SK-N-DZ (cell line): ENCODE measurements at places on chromosomes 5 and 9.

GRCh38 chr5:370311-370958 lies 48.9 kb downstream of the AHRR start:
- DNase-seq, result no peak

DNA sequence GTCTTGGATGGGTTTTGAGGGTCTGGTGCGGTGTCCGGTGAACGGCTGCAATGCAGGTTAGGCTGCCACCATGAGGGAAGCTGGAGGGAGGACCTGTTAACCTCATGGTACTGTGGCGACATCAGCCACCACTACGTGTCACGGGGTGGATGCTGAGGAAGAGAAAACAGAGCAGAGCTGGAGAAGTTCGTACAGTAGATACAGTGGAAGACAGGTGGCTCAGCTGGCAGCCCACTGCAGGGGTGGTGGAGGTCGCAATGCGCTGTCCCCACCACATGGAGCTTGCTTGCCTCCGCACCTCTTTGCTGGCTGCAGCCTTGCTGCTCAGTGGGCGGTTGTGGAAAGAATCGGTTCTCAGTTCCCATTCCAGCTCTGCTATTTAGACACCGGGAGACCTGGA lies 2.8 kb downstream of the DCANP1 start:
- DNase-seq, result no peak

DNA sequence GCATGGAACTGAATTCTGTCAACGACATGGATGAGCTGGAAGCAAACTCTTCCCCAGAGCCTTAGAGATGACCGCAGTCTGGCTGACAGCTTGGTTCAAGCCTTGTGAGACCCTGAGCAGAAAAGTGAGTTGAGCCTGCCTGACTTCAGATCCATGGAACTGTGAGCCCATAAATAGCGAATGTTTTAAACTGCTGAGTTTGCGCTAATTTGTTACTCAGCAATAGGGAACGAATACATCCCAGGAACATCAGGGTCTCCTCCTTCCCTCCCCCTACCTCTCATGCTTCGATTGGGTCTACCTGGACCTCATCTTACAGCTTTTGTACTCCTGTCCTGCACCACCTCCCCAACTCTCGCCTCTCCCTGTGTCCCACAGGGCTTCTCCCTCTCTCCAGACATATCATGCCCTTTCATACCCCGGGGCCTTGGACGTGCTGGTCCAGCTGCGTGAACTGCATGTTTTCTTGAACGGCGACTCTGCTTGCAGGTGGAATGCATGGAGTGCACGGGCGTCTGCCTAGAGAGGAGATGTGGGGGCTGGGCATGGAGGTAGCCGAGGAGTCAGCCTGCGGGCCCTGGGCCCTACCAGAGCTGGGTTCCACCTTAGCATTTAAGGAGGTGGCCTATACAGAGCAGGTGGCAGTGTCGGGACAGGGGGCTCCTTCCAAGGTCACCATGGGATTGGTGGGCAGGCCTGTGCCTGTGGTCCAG lies 7.9 kb downstream of the GADD45G start:
- DNase-seq, result no peak

DNA sequence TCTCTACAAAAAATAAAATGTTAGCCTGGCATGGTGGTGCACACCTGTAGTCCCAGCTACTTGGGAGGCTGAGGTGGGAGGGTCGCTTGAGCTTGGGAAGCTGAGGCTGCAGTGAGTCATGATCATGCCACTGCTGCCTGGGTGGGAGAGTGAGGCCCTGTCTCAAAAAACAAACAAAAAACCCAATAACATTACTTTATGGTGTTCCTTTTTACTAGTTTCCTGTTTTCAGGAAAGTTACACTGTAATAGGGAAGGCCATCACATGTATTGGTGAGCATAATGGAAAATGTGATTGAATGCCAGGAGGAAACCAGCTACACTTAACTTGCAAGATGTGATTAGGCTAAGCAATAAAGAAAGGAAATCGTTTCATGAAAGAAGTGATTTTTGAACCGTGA lies 42.7 kb downstream of the SV2C start:
- DNase-seq, result no peak

GRCh38 chr9:15213249-15213648 lies 93.8 kb downstream of the TTC39B start:
- DNase-seq, result no peak

GRCh38 chr9:33818167-33818846 lies 1.3 kb downstream of the UBE2R2 start:
- DNase-seq, result no peak

DNA sequence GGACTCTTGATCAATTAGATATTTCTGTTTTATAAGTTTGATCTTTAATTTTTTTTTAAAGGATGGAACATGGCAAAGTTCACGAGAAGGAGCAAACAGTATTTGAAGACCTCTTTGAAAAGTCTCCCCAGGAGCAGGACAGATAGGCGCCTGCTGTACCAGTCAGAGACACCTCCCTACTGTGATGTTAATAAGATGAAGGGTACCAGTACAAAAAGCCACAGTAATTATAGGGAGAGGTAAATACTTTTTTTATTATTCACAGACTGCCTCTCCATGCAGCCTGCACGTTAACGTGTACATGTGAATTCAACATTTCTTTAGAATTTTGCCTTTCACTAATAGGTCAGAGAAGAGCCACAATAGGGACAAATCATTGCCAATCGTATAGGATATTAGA lies 146.5 kb upstream of the CDH6 start:
- no peak for DNase-seq

- DNase-seq, result no peak
These were observed 17.3 kb downstream of the ADGRD2 start for GRCh38 chr9:124467410-124468060.

- no peak for DNase-seq
These were observed 159.8 kb downstream of the ZSWIM6 start for GRCh38 chr5:61491861-61492260.

- no peak for DNase-seq
These were observed 219.0 kb upstream of the EDIL3 start for GRCh38 chr5:84603568-84604185.

DNA sequence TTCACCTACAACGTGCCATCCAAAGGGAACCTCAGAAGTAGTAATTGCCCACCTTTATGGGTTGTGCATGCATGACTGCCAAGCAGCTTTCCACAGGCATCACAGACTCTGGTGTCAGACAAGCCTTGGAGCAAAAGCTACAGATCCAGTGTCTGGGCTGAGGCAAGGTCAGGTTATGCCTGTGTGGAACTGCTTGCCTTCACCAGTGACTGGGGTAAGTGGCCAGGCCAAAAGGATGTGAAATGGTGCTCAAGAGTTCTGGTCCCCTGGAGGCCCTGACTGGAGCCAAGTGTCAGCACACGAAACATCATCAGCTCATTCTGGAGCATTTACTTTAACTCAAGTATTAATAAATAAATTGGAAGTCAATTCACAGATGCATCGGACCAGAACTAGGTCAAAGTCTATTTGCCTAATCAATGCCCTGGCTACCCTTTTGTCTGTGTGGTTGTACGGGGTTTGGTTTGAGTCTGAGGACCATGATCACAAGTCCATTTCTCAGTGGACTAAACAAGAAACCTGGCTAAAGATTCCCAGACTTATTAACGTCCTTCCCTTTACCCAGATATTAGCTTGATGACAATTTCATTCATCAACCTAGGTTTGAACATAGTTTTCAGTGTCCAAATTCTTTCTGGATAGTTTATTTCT lies 41.5 kb upstream of the ZBED3 start:
- DNase-seq, result no peak

GRCh38 chr5:73989956-73990355 lies 364.0 kb downstream of the ARHGEF28 start:
- no peak for DNase-seq

- no peak for DNase-seq
These were observed 105.1 kb downstream of the MED10 start for GRCh38 chr5:6273090-6273735.

- DNase-seq, result no peak
These were observed 14.9 kb upstream of the SLC22A5 start for GRCh38 chr5:132354381-132355139.

DNA sequence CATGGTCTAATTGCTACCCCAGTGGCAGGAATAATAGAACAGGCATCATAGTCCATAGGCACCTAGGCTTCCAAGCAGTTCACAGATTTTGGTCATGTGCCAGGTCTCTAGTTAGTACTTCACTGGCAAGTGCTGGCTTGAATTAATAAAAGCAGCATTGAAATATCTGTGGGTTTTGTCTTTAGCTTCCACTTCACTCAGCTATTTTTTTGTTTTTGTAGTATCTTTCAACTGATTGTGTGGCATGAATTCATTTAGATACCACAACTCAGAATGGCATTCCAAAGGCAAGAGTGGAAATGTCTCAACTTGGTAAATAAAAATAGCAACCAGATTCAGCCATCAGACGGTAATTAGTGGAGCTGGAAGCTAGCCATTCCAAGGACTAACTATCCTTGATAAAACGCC lies 27.9 kb upstream of the ITGA2 start:
- DNase-seq, result no peak

- no peak for DNase-seq
These were observed 40.1 kb downstream of the DCAF10 start for GRCh38 chr9:37840560-37841194.

DNA sequence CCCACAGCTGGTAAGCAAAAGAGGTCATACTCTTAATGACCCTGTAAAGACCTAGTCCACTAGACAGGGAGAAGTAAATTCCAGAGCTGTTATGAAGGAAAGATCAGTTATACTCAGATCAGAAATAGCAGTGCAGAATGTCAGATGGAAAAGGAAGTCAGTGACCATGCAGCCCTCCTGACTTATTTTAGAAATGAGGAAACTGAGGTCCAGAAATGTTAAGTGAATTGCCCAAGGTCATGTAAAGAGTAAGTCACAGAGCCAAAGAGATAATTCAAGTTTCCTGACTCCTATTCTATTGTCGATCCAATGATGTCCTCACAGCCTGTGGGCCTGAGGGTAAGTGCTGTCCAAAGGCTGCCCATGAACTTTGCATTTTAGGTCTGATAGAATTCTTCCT lies 214.9 kb upstream of the IL12B start:
- no peak for DNase-seq

DNA sequence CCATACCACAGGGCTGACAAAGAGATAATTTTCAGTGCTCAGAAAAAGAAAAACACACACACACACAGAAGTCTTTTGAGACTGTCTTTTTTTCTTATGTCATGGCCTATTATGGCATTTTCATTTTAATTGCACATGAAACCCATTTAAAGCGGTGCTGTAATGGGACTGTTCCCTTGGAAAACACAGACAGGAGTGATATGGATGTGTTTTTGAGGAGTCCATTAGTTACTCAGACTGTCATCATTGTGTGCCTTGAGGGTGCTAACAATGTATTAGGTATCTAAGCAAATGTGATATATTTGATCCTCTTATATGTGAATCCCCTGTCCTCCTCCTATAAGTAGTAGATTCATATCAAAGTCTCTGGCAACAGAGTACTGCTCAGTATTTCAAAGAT lies 642.0 kb upstream of the WWC1 start:
- no peak for DNase-seq

GRCh38 chr5:175692996-175693710 lies 35.3 kb downstream of the HRH2 start:
- no peak for DNase-seq

GRCh38 chr5:393846-394275 lies 49.1 kb upstream of the EXOC3 start:
- no peak for DNase-seq

DNA sequence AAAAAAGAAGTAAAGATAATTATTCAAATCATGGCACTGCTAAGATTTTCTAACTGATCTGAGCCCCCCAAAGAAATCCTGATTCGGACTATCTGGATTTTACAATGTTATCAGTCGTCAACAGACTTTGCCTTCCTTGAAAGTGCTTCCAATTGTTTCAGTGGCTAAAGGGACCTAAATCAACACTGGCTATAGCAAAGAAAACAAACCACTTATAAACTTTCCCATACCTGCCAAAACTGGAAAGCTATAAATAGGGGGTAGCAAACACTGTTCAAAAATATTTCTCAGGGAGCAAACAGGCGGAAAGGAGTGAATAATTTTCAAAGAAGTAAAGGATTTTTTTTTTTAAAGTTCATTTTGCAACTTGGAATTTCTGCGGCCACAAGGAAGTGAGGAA lies 105.6 kb upstream of the LIFR start:
- no peak for DNase-seq

DNA sequence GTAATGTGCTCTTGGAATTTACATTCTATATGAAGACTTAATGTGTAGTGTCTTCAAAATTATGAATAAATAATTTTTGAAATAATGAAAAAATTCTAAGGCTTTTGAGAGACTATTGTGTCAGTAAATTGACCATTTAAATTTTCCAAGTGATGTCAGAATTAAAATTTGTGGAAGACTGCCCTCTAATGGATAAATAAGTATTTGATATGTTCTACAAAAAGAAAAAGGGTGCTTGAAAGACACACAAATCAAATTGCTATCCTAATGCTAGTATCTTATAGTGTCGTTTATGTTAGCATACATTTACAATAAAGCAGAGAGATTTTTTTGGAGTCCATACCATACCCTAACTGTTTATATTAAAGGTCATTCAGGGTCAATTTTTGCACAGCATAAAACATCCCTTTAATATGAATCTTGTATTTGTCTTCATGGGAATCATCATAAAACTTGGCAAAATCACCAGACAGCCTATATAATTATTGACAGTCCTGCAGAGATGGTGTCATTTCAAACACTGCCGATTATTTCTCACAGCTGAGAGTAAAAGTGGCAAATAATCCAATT lies 120.8 kb upstream of the SLC27A6 start:
- no peak for DNase-seq

DNA sequence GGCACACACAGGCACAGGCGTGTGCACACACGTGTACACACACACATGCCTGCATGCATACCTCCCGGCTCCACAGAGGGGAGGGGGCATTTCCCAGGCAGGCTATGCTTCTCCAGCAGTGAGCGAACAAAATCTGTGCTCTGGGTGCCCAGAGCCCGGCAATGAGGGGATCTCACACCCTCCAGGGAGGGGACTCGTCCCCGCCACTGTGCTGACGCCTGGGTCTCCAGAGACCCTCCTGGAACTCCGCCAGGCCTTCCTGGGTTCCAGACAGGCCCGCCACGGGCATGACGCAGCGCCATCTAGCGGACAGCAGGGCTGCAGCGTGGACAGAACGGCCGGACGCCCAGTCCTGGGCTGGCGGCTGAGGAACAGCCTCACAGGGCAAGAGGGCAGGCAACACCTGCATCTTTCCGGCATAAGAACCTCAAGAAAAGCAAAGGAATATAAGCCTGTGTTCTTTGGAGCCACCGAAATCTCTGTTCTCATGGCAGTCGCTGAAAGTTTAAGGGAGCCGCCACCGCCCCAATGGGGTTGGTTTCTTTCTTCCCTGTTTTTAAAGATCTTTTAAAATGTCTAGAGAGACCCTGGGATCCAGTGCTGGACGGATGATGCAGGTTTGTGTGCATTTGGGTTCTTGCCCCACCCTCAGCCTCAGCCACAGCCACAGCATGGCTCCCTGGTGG lies 135.6 kb upstream of the PPP1R26 start:
- DNase-seq, result peak; percentile 60

- no peak for DNase-seq
These were observed 24.1 kb downstream of the TENT4A start for GRCh38 chr5:6737043-6737941.

DNA sequence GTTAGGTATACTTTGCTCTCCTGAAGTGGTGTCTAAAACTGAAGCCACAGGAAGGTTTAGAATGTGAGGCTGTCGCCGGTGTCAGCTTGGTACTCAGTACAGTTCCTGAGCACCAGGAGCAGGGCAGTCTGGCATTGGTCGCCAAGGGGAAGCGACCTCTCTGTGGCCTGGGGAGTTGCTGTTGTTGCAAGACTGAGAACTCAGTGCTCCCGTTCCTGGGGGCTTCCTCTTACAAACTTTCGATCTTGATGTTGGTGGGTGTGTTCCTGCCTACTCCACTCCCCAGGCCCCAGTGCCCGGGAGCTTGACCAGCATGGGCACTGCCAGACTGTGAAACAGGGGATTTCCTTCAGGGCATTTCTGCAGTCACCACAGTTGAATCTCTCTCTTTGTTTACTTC lies 52.4 kb upstream of the PPARGC1B start:
- no peak for DNase-seq
